Activated CD4-positive, alpha-beta T cell treated with anti-CD3 and anti-CD28 coated beads, Interleukin-2, amount 50 U/mL, for 1 hour (primary cell): ENCODE measurements at places on chromosomes 3 and 15.

- DNase-seq: no peak
Observed at GRCh38 chr3:94294806-94295205, 231.9 kb downstream of the NSUN3 start.

DNA sequence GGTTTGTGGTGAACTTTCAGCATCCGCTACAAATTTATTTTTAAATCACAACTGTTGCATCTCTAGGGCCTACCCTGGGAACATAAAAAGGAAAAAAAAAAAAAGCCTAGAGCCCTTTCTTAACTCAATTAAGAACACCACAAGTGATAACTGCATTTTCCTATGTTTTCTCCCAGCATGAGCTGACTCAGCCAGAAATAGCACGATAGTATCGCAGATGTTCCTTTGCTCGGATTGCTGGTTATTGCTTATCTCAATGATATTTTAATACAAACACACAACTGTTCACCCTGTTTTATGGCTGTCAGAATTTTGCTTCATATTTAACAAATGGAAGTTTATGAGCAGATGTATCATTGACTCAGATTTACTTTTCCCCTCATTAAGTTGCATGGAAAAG is 251.8 kb upstream of the SUCLG2 start:
- DNase-seq: no peak

DNA sequence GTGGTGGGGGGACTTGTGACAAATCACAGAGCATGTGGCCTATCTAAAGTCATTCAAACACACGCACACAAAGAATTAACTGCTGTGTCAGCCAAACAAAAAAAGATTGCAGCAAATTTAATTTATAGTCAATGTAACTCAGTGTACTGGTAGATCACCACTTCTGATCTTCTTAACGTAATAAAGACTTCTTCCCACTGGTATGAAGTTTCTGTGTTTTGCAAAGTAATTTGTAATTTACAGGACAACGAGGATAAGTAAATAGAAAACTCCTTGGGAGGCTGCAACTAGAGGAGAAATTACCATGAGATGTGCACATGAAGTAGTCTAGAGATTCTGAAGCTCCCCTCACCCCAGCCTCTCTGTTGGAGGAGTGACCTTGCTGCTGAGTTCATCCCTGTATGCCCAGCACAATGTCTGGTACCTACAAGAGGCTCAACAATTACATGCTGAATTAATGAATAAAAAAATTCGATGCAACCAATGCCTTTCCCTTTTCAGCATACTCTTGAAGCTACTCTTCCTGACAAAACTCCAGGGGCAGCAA is 207.3 kb downstream of the ARRDC4 start:
- DNase-seq: no peak

- DNase-seq: no peak
Observed at GRCh38 chr3:135125171-135125801, 330.2 kb downstream of the EPHB1 start.

DNA sequence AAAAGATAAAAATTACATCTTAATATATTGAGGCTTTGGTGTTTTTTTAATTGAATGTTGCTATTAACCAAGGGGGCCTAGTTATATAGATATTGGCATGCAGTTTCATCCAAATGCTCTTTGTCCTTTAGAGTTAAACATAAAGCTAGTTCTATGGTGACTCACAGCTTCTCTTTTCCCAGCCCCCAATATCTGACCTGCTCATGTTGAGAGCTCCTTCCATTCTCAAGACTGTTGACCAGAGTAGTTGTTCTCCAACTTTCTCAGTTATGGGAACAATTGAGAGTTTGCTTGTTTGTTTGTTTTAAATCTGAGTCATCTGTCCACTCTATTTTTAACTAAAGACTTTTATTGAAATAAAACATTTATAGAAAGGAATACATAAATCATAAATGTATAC is 15.8 kb upstream of the RARB start:
- DNase-seq: no peak

- DNase-seq: no peak
Observed at GRCh38 chr3:52973806-52974205, 72.1 kb downstream of the SFMBT1 start.

DNA sequence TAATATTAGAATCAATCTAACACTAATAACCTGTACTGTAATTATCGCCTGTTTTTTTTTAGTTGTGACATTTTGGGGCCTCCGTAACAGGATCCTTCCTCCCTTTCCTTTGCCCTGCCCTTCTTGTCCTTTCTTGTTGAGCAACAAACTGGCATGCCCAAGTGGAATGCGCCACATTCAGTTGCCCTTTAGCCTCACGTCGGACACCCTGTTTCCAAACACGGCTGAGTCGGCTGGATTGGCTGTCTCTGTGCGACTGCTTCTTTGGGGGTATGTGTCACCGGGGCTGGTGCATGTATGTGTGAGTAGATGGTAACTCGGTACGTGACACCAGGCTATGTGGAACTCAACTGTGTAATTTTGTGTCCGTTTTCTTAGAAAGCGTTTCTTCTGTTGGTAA is 24.1 kb downstream of the TRAK1 start:
- no peak for DNase-seq

DNA sequence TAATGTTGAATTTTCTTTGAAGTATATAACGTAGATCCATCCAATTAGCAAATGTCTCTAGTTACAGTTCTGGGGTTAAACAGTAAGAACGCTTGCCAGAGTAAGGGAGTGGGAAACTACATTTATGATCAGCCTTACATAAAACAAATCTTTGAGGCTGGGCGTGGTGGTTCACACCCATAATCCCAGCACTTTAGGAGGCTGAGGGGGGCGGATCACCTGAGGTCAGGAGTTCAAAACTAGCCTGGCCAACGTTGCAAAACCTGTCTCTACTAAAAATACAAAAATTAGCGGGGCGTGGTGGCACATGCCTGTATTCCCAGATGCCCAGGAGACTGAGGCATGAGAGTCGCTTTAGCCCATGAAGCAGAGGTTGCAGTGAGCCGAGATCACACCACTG is 50.1 kb upstream of the GATM start:
- no peak for DNase-seq

DNA sequence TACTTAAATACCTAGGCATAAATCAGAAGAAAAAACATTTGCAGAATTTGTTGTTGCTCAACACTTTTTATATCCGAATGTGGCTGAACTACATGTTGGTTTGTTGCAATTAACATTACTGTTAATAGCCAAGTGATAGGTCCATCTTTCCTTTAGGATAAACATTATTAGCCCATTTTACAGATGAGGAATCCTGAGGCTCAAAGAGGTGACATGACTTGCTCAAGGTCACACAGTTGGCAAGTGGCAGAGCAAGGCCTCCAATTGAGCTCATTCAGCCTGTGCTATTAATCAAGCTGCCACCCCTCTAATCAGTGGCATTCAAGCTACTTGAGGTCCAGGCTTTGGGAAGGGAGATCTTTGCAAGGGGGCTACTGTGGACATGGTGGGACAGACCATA is 125.8 kb upstream of the ATP2B2 start:
- no peak for DNase-seq

DNA sequence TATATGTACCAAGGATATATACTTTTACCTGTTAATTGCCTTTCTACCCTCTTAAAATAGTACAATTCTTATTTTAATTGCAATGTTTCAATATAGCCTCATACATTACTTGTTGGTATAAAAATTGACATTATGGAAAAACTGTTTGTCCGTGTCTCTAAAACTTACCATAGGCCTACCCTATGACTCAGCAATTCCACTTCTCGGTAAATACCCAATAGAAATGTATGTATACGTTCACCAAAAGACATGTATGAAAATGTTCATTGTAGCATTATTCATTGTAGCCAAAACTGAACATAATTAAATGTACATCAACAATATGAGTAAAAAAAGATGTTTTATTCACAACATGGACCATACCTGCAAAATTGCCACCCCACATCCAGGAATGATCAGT is 679.2 kb upstream of the UBE2E2 start:
- DNase-seq: no peak

DNA sequence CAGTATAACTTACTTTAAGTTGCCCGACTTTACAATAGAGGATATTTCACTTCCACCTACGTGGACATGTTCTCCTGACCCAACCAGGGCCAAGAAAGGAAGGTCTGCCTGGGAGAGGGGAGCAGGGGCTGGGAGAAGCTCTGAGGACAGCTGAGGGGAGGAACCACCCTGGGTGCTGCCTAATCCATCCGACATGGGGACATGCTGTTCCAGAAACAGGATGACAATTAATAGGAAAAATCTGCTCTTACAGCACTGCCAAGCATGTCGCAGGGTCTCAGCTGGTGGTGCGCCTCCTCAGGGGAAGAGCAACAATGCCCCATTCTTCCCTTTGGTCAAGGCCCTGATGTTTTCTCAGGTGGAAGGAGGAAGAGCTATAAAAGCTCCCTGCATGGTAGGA is 132.3 kb downstream of the NTRK3 start:
- DNase-seq: no peak

- DNase-seq: no peak
Observed at GRCh38 chr3:58135712-58136543, 74.8 kb downstream of the DNASE1L3 start.

DNA sequence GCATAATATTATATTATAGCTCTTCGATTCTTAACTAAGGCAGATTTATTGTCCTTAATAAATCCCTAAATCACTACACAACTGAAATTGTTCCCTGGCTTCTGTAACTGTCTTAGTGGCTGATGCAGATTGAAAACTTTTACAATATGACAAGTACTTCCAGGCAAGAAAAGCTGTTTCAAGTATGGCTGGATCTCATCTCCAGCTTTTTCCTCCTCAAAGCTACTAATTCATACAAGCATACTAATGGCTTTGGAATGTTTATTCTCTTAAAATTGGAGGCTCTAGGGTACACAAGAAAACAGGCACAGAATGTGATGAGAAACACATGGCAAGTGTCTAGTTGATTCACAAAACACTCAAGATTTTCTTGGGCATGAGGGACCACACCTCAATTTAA is 351.5 kb upstream of the ICE2 start:
- DNase-seq: no peak

DNA sequence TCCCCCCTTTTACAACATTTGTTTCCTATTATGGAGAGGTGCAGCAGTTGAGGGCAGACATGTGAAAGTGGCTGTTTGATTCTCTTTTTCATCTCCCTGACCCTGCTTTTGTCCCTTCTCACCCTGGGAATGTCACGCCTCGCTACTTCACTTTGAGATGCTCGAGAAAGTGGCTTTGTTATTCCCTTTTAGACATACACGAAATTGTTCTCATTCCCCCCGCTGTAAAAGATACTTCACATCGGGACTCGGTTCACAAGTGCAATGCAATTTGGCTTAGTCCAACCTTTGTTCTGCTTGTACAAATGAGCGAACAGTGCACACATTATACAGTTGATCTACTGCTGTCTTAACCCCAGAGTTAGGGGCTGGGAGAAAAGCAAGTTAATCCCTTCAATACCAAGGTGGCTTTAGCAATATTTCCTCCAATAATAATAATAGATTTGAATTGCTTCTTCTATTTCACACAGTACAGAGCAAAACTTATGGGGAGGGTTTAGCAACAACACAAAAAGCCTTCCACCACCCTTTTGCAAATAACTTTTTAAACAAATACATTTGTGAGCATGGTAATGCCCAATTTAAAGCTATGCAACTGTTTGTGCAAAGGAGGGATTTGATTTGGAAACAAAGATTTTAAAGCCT is 5.7 kb upstream of the FOXB1 start:
- no peak for DNase-seq

- DNase-seq: no peak
Observed at GRCh38 chr15:56693761-56694160, 39.5 kb downstream of the ZNF280D start.

DNA sequence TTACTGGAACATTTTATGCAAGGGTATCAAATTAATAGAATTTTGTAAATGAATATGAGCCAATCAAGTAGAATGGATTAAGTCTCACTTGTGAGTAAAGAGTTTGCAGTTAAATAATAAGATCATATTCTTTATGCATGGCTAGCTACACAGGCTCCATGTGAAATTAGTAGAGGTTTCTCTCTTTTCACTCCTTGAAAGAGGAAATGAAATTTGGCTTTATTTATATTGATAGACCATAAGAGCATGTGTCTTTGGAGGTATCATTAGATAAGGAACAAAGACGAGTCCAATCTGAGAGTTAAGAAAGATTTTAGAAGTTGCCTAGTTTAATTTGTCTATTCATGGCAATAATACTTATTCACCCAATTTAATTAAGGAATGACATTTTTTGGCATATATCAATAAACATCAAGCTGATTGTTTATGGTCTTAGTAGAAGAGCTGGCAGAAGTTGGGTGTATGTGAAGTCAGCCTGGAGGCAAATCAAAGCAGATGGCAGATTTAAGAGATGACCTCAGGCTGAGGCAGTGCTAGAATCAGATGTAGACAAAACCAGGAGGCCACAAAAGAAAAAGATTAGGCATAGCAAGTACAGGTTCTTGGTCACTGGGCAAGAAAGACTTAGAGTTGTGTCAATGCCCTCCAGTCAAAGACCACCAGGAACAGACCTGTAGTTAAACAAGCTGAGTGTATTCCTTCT is 406.5 kb upstream of the ARHGEF26 start:
- DNase-seq: no peak

DNA sequence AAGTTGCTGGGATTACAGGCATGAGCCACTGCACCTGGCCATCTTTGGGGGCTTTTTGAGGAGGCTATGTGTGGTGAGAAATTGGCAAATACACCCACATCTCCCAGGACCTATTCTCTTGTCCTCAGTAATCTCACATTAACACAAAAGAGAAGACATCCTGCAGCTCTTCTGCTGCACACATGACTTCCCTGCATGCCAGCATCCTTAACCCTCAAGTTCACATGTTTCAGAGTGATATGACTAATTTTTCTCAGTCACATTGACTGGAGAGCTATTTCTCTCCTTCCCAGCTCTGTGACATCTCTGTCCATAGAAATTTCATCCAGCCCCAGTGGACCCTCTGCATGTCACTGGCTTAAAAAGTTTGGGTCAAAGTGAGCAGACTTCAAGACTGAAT is 1.9 kb upstream of the SKIC8 start:
- DNase-seq: no peak

DNA sequence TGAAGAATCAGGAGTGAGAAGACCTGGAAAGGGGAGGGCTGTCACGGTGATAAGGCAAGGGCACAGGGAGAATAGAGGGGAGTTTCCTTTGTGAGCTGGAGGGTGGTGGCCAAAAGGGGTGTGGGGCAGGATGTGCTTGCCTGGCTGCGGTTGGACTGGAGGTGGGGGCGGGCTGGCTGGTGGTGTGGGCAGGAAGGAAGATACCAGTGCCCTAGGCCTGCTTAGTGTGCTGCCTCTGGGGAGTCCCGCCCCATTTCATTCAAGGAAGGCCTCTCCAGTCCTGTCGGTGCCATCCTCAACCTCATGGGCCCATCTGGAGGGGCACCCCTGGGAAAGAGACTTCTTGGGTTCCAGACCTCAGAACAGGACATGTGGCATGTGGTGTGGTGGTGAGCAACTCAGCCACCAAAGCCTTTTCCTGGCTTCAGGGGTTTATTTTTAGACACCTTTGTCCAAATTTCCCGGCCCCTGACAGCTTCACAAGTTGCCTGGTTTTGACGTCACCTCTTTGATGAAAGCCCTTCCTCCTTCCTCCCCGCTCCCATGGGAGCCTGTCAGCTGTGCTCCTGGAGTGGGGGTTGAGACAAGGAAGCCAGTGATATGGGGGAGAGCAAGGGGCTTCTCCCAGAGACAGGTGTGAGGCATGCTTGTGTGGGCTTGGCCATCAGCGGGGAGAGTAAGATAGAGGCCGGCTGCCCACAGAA is 15.6 kb downstream of the TEX264 start:
- DNase-seq: peak; percentile 77

GRCh38 chr15:85314633-85315032 is 65.8 kb upstream of the AKAP13 start:
- DNase-seq: no peak
